Occipital lobe (tissue), 3 donors: ENCODE measurements at places on chromosomes 4 and X.

DNA sequence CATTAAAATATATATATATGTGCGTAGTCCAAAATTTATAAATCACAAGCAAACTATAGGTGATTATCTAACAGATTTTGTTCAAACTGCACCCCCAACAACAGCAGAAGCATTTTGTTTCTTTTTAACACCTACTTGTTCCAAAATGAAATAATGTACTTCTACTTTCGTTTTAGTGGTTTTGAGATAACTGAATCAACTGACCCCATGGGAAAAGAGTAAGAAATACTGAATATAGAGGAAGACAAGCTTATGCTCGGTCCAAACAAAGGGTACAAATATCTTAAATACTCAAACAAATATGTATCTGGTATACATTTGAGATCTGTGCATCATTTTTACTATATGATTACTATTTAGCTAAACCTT lies 22.4 kb downstream of the MAP7D3 start:
- no peak for DNase-seq

DNA sequence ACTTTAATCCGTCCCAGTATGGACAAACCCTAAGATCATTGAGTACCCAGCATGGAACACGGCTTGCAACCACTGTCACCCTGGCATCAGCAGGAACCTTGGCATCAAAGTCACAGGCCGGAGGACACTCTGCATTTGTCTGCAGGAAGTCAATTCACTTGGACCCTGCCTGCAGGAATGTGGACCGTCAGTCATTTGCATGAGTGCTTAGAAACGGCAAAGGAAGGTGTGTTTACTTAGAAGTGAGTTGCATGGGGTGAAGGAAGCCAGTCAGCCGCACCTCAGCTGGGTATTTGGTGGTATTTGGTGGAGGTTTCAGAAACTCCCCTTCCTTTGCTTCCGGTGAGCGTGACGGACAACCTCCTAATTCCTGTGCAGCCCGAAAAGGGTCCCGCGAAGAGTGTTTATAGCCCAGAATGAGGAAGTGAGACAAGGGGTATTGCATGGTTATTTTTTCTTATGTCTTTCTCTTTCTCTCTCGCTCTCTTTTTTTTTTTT lies 15.5 kb downstream of the P2RY8 start:
- DNase-seq, result no peak

DNA sequence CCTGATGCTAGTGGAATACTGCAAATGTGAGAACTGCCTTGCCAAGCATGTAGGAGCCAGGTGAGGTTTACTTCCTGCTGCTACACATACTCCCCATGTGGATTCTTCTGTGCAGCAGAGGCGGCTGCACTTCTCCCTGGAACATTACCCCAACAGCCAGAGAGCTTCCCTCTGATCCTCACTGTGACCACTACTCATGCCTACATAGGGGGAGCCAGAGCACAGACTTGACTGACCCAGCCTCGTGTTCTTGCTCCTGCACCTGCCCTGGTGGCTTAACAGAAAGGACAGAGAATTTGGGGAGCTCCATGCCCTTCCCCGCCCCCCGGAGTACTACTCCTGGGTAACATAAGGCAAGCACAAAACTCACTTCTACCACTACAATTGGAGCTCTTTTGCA lies 38.4 kb downstream of the UGT2A2 start:
- DNase-seq, result no peak

DNA sequence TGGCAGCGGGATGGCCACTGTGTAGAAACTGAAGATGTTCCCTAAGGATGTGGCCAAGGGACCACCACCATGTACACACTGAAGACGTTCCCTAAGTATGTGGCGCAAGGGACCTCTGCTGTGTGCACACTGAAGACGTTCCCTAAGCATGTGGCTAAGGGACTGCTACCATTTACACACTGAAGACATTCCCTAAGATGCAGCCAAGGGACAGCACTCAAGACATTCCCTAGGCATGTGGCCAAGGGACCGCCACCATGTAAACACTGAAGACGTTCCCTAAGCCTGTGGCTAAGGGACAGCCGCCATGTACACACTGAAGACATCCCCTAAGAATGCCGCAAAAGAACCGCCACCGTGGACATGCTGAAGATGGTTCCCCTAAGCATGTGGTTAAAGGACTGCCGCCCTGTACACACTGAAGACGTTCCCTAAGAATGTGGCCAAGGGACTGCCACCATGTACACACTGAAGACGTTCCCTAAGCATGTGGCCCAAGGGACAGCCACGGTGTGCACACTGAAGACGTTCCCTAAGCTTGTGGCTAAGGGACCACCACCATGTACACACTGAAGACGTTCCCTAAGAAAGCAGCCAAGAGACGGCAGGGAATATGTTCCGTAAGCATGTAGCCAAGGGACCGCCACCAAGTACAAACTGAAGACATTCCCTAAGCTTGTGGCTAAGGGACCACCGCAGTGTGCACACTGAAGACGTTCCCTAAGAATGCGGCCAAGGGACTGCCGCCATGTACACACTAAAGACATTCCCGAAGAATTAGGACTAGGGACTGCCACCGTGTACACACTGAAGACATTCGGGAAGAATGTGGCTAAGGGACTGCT lies 43.3 kb downstream of the DHRSX start:
- DNase-seq, result no peak

DNA sequence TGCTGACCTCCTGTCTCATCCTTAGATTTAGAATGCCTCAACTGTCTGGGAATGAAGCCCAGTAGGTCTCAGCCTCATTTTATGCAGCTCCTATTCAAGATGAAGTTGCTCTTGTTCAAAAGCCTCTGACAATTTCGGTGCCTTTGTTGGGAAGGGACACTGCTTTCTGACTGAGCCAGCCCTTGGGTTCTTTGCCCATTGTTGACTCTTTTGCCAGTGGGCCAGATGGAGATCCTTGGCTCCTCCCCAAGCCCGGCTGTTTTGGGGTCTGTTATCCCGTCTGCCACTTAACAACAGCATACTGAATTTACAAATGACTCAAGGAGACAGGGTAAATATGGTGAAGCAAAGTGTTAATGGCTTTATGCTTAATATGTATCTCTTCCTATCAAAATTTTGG lies 58.3 kb upstream of the PRKX start:
- DNase-seq, result no peak

- DNase-seq, result no peak
These were observed 182.4 kb upstream of the CXXC4 start for GRCh38 chr4:104677116-104677515.

- no peak for DNase-seq
These were observed 486.0 kb upstream of the CTSO start for GRCh38 chr4:156439576-156440200.

- no peak for DNase-seq
These were observed 77.8 kb downstream of the SORBS2 start for GRCh38 chr4:185734214-185734613.

DNA sequence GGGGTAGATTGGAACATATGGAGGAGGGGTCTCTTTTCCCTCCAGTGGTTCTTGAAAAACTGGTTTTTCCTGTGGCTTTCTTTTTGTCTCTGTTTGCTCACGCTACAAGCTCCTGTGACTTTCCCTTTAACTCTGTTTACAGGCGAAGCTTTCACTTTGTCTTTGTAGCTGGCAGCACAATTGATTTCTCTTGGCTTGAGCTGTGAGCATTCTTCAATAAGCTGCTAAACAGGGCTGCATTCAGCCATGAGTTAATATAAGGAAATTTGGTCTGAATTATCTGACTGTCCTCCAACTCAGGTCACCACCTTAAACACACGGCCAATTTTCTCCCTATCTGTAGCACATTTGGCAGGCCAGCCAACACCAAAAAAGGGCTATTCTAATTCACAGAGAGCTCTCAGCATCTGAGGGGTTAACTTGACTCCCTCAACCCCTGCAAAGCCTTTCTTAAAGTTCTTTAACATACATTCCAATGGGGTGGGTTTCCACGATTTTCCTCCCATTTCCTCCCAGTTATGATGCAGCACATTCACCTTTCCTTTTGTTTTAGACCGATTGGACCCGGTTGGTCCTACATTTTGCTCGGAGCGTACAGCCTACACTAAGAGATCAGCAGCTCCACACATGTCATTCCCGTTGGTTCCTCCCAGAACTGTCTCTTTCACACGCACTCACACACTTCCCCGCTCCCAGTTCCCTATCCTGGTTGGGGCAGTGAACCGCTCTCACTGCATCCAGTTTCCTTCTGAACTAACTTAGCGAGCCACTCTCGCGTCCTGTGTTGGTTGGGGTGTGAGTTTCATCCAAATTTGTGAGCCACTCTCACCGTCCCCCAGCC lies 45.4 kb downstream of the UGT2A3 start:
- DNase-seq, result no peak

GRCh38 chr4:14176613-14177012 lies 549.1 kb upstream of the BOD1L1 start:
- DNase-seq, result no peak

- DNase-seq, result no peak
These were observed 45.7 kb upstream of the HMX1 start for GRCh38 chr4:8917321-8917811.

DNA sequence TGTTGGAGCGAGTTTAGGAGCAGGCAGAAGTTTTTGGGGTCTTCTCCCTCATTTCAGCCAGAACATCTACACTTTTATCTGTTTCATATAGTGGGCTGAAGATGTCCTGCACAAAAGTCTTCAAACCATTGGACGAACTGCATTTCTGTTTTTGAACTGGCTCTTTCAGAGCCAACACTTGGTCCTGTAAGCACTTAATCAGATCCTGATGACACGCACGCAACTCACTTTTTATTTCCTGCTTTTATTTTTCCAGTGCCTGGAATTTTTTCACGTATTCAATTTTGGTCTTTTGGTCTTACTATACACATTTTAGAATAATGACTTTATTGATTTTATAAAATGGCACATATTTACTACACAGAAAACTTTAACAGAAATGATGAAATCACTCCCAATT lies 40.2 kb upstream of the NKX3-2 start:
- no peak for DNase-seq

DNA sequence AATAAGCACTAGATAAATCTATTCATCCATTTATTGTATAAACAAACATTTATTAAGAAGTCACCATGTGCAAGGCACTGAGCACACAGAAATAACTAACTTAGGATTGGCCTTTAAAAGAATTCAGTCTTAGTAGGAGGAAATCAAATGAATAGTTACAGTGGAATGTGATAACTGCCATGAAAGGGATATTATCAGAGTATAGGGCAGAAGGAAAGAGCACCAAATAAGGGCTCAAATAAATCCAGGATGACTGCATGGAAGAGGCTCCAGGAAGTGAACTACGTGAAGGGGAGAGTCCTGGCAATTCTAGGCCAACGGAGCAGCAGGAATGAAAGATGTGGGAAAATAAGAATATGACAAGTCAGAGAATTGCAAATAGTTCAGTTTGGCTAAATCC lies 406.0 kb downstream of the INPP4B start:
- DNase-seq, result no peak

DNA sequence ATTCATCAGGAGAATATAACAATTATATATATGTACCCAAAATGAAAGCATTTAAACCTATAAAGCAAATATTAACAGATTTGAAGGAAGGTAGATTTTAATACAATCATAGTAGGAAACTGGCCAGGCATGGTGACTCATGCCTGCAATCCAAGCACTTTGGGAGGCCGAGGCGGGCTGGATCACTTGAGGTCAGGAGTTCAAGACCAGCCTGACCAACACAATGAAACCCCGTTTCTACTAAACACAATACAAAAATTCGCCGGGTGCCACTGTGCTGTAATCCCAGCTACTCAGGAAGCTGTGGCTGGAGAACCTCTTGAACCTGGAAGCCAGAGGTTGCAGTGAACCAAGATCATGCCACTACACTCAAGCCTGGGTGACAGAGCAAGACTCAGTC lies 118.3 kb downstream of the KCNIP4 start:
- DNase-seq, result no peak

- no peak for DNase-seq
These were observed 2.5 kb downstream of the GPM6A start for GRCh38 chr4:175809402-175810072.

GRCh38 chrX:37875675-37876074 lies 28.3 kb upstream of the DYNLT3 start:
- DNase-seq, result no peak
